ENCODE measurements at places on chromosomes 3 and 15.

- no peak for DNase-seq
Observed at GRCh38 chr15:23628612-23629233, 18.9 kb downstream of the MAGEL2 start.

GRCh38 chr3:173793963-173794362, 396.4 kb downstream of the NLGN1 start:
- no peak for DNase-seq

DNA sequence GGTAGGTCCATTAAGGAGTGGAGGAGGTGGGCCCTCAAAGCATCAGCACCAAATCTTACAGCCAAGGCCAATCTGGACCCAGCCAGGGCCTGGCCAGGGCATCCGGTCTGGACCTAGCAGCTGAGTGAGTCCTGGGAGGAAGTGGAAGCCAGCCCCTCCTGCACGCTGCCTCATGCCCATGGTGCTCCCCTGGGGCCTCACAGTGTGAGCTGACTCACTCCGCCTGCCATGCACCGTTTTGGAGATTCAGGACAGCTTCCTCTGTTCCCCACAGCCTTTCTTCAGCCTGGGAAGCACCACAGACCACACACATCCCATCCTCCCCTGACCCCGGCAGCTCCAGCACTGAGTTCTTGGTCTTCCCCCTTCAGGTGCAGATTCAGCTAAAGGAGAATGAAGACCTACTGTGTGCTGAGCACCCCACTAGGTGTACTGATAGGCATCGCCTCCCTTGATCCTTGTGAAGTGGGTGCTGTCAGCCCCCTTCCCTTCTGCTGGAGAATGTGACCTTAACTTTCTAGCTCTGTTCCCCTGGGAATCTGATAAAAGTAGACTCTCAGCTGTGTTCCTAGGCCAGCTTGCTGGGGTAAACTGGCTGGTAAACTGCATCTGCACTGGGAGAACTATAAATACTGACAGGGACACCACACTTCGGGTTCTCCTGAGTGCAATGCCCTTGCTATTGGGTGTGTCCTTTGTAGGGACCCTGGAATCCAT, 36.8 kb upstream of the SEC13 start:
- no peak for DNase-seq

GRCh38 chr3:146650691-146651442, 45.7 kb upstream of the PLSCR5 start:
- DNase-seq, result no peak

GRCh38 chr3:143783851-143784370, 64.4 kb downstream of the SLC9A9 start:
- DNase-seq, result no peak

DNA sequence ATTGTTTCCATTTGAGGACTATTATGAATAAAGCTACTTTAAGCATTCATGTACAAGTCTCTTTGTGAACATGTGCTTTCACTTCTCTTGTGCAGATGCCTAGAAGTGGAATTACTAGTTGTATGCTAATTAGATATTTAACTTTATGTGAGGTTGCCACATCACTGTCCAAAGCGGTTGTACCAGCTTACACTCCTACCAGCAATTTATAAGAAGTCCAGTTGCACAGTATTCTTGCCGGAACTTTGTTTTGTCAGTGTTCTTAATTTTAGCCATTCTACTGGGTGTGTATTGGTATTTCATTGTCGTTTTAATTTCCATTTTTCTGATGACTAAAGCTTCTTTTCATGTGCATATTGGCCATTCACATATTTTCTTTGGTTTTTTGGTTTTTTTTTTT, 29.1 kb downstream of the SEMA3G start:
- DNase-seq, result no peak

- DNase-seq, result no peak
Observed at GRCh38 chr15:58931987-58932588, 1.4 kb downstream of the SLTM start.

GRCh38 chr3:59191651-59192050, 141.8 kb upstream of the CFAP20DC start:
- no peak for DNase-seq

GRCh38 chr3:188439080-188439479, 285.1 kb downstream of the LPP start:
- DNase-seq, result no peak

- no peak for DNase-seq
Observed at GRCh38 chr3:79551997-79552396, 215.8 kb downstream of the ROBO1 start.

DNA sequence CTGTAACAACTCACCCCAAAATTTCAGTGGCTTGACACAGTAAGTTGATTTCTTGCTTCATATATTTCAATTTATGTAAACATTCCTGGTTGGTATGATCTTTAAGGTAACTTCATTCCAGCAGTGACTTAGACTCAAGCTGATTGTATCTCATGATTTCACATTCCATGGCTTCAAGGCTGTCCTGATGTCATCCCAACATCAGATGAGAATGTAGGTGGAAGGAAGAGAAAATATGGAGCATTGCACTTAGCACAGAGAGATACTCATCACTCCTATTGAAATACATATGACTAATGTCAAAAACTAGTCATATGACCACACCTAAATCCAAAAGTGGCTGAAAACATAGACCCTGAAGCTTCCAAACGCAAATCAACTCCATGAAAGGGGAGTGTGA, 793.8 kb downstream of the TBL1XR1 start:
- DNase-seq, result no peak

DNA sequence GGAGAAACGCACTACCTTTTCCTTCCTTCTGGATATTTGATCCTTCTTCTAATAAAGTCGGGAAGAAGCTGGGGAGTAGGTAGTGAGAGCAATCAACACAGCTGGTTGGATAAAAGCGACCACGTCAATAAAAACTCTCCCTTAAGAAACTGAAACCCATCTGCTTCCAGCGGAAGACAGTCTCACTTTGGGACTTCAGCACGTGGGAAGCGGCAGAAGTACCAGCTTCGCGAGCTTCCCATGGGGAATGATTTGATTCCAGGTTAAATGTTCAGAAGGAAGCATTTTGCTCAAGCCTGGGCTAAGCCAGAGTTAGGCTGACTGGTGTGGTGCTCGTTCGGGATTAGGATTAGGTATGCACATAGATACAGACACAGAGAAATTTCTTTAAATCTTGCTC, 262.3 kb upstream of the LYSMD4 start:
- no peak for DNase-seq

GRCh38 chr3:37030588-37030987, 37.3 kb downstream of the MLH1 start:
- DNase-seq, result no peak

DNA sequence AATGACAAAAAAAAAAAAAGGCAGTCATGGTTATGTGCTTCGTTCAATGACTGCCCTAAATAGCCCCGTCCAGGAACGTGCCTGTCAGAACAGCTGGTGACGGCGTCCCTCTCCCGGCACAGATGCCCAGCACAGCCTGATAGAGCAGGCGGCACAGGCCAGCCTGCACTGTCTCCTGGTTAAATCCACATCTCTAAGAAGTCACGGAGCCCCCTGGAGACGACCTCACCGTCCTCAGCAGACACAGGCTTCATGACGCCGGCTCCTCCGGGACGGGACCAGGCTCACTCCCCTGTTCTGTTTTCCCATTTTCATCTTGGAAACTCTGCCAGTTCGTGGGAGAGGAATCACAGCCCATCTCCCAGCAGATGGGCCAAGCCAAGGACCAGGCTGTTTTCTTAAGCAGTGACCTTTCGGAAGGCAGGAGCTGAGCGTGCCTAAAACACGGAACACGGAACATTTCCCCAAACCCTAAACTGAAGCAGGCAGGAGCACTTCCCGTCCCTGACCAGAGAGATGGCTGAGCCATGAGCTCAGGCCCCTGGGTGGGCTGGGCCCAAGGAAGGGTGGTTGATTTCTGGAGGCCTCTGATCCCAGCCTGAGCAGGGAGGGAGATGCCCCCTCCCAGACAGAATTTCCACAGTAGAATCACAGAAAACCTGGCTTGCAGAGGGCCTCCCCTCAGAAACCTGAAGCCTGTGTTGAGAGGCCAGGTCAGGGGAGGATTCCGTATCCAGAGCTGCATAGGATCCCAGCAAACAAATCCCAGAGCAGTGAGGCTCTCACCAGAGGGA, 35.9 kb downstream of the ADCY5 start:
- DNase-seq, result no peak

DNA sequence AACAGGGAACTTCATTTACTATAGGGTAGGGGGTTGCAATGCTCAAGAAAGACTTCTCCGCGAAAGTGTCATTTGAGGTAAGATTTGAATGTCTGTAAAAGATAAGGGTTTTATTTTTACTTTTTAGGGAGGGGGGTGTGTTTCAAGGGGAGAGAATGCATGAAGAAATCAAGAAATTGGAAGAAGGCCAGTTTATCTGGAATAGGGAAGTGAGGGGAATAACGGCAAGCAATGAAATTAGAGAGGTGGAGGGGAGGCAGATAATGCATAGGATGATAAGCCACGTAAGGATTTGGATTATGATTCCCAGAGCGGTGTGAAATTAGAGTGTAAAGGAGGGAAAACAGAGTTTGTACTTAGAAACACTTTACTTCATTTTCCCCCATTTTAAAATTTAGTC, 63.0 kb upstream of the MB21D2 start:
- DNase-seq, result no peak

DNA sequence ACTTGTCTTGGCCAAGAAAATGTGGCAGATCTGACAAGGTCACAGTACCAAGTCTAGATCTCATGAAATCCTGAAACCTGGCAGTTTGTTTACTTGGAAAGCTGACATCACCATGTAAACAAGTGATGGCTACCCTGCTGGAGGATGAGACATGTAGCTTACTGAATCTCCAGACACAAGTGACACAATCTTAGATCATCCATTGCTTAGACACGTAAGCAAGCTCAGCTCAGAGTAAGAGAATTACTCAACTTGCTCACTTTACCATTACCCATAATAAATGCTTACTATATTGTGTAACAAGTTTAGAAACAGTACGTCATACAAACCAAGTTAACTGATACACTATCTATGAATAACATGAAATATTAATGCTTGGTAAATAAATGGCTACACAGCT, 263.8 kb downstream of the TBC1D5 start:
- DNase-seq, result no peak

GRCh38 chr3:101828691-101829436, 20.4 kb upstream of the NFKBIZ start:
- DNase-seq, result peak; percentile 84

DNA sequence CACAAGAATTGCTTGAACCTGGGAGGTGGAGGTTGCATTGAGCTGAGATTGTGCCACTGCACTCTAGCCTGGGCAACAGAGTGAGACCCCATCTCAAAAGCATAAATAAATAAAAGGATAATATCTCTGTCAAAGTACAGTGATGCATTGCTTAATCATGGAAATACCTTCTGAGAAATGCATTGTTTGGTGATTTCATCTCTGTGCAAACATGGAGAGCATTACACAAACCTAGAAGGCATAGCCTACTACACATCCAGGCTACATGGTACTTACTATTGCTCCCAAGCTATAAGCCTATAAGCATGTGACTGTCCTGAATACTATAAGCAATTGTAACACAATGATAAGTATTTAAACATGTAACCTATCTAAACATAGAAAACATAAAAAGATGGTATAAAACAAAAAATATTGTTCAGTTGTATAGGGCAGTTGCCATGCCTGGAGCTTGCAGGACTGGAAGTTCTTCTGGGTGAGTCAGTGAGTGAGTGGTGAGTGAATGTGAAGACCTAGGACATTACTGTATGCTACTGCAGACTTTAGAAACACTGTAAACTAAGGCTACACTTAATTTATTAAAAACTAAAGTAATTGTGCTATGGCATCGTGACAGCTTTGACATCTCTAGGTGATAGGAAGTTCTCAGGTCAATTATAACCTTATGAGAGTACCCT, 93.6 kb upstream of the SNRPN start:
- DNase-seq, result no peak

DNA sequence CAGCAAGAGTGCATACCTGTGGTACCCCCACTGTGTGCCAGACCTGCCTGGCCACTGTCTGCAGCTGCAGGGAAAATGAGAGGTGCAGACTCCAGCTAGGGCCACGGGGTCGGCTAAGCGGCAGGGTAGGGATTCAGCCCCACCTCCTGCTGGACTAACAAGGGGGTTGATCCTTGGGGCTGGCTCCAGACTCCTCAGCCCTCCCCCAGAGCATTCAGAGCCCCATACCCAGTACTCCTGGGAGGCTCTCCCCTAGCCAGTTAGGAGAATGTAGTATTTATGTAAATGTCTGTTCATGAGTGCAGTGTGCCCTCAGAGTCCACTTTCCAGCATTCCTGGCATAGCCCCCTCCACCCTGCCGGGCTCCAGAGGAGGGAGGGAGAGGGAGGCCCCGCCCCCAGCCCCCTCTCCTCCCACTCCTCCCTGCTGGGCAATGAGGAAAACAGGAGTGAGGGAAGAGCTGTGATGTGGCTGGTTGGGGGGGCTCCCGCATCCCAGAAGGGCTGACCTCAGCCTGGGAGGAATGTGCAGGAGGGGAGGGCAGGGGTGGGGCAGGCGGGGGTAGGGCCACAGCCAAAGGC, 4.5 kb upstream of the SEMA3B start:
- DNase-seq, result peak; percentile 96

GRCh38 chr3:98612587-98612986, 19.2 kb upstream of the CPOX start:
- no peak for DNase-seq

GRCh38 chr3:102237181-102237580, 197.6 kb upstream of the ZPLD1 start:
- no peak for DNase-seq

GRCh38 chr3:61323094-61323493, 71.8 kb upstream of the FHIT start:
- DNase-seq, result no peak

DNA sequence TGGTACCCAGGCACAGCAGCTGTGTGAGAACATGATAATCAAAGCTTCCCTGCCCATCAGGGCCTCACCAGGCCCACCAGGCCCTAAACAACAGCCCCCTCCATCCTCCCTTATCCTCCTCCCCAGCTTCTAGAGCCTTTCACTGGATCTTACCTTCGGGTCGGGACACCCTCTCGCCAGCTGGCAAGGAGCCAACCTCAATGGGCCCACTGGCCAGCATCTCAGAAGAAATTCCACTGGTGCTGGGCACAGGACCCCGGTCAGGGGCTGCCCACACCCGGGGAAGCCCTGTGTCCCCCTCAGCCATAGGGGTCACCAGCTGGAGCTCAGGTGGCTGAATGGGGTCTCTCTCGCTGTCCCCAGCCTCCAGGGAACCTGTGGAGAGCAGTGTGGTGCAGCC, 6.8 kb upstream of the QARS1 start:
- no peak for DNase-seq
